ENCODE measurements at places on chromosomes 12 and 14.

- DNase-seq: no peak
These were observed 3.1 kb downstream of the PYGL start for GRCh38 chr14:50941151-50941550.

- DNase-seq: no peak
These were observed 3.5 kb downstream of the FBXO34 start for GRCh38 chr14:55274751-55275150.

- DNase-seq: no peak
These were observed 12.0 kb downstream of the BDKRB2 start for GRCh38 chr14:96216627-96217026.

- no peak for DNase-seq
These were observed 258.6 kb upstream of the DCN start for GRCh38 chr12:91441246-91441645.

GRCh38 chr12:85603556-85603955 is 232.7 kb downstream of the RASSF9 start:
- no peak for DNase-seq

- no peak for DNase-seq
These were observed 16.4 kb upstream of the RAB35 start for GRCh38 chr12:120132863-120133385.
